Head of caudate nucleus (tissue), 42 donors: ENCODE measurements at places on chromosomes 16 and 17.

GRCh38 chr17:50547736-50548083, 736 bp downstream of the SPATA20 start:
- no peak for DNase-seq

GRCh38 chr17:82882715-82883418, 43.0 kb upstream of the ZNF750 start:
- DNase-seq: no peak

GRCh38 chr17:50157891-50158290, 7.4 kb upstream of the PPP1R9B start:
- DNase-seq: no peak

GRCh38 chr17:66663041-66663606, 171.8 kb upstream of the CACNG5 start:
- DNase-seq: no peak

DNA sequence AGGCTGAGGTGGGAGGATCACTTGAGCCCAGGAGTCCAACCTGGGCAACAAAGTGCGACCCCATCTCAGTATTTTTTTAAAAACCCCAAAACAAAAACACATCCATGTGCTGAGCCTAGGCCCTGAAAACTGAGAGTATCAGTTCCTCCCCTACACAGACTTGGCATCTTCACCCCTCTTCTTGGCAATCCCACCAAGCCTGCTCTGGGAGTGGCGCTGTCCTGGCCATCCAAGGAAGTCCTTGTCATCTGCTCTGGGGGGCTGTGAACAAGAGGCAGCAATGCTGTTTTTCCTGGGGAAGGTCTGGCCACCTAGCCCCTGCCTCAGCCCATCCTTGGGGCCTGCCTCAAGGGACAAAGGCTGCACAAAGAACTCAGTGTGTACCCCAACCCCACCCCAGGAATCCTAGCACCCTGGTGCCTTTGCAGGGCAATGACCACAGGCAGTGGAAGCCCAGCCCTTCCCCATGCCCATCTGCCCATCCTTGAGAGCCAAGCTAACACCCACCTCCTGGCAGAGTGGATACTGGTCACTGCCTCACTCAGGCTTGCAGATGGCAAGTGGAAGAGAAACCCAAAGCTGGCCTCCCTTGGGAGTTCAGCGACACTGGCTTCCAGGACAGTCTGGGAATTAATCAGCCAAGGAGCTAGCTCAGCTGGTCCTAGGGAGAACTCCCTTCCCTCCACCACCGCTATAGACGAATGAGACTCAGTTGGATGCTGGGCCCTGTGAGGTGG, 14.8 kb upstream of the GFOD2 start:
- no peak for DNase-seq

DNA sequence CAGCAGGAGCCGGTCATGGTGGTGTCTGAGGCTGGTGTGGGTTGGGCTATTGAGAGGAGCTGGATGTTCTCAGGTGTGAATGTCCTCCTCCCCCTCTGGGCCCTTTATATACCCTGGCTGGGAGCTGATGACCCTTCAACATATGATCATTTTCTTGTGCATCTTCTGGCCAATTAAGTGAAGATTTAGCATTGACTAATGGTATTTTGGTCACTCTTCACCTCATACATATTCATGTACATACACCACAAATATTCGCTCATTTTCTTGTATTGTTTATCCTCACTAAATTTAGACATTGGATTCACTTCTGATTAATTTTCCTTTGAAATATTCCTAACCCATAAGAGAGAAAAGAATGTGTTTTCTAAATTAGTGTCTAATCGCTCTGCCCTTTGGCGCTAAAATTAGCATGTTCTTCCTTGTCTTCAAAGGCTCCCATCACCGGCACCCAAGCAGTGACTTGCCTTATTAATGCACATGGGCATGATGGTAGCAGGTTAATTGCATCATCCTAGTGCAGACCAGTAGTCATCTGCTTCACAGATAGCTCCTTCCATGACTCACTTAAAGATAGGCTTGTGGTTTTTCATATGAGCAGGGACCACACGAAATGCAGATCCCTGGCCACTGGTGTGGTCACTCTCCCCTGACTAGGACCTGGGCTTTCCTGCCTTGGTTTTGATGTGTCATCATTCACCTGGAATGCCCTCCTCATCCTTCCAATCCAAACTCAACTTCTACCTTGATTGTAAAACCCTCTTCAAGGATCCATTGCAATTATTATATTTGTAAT, at the start of gene KRTAP2-4:
Gene KRTAP2-4 (minus strand): TSS at position 51 of the 796 bp plus-strand sequence. CDS start 34 bp downstream, at position 17.
- no peak for DNase-seq

- no peak for DNase-seq
Measured at GRCh38 chr16:88761143-88761534, 23.9 kb downstream of the PIEZO1 start.

DNA sequence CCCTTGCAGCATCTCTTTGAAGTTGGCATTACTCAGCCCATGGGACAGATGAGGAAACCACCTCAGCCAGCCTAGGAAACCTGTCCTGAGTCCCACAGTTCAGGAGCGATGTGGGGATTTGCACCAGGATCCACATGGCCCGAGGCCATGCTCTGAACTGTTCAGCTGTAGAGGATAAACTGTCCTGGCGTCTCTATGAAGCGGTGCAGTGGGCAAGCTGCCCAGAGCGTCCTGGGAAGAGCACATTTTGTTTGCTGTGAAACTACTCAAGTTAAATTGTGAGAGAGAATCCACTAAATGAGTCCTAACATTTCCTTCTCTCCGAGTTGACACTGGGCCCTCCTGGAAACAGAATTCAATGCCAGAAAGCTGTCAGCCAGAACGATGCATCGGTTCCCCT, 276.6 kb upstream of the TNRC6C start:
- peak; percentile 45 for DNase-seq

- DNase-seq: peak; percentile 37
Measured at GRCh38 chr16:86449446-86450095, 60.8 kb upstream of the FOXF1 start.

GRCh38 chr17:33131620-33132019, 140.0 kb downstream of the SPACA3 start:
- no peak for DNase-seq

DNA sequence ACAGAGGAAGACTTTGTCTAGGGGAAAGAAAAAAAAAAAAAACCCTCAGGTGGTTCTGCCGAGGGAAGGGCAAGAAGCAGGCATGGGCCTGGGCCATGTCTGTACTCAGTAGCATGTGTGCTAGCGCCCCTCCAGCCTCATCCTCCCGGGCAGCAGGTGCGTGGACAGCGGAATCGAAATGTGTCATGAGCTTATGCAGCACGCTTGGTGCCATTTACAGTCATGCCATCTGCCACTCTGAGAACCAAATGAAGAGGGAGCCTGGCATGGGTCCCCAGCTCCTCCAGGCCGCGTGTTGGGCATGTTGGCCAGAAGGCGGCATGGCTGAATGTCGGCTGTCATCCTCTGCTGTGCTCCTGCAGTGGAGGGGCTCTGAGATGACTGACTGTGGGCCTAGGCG, 31.4 kb downstream of the CRAMP1 start:
- no peak for DNase-seq

GRCh38 chr17:64024215-64024654, 3.8 kb upstream of the ICAM2 start:
- no peak for DNase-seq

- DNase-seq: no peak
Measured at GRCh38 chr16:50386774-50387173, 18.0 kb upstream of the BRD7 start.

DNA sequence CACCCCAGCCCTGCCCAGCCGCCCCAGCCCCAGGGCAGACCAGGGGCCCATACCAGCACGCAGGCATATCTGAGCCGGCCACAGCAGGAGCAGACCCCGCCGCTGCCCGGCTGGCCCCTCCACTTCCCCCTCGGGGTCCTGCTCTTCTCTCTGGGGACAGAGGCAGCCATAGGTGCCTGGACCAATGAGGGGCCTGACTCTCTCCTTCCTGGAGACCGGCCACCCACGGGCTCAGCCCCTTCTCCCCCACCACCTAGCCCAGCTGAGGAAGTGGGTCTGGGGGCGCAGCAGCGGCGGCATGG, 3.8 kb downstream of the TMC6 start:
- no peak for DNase-seq

DNA sequence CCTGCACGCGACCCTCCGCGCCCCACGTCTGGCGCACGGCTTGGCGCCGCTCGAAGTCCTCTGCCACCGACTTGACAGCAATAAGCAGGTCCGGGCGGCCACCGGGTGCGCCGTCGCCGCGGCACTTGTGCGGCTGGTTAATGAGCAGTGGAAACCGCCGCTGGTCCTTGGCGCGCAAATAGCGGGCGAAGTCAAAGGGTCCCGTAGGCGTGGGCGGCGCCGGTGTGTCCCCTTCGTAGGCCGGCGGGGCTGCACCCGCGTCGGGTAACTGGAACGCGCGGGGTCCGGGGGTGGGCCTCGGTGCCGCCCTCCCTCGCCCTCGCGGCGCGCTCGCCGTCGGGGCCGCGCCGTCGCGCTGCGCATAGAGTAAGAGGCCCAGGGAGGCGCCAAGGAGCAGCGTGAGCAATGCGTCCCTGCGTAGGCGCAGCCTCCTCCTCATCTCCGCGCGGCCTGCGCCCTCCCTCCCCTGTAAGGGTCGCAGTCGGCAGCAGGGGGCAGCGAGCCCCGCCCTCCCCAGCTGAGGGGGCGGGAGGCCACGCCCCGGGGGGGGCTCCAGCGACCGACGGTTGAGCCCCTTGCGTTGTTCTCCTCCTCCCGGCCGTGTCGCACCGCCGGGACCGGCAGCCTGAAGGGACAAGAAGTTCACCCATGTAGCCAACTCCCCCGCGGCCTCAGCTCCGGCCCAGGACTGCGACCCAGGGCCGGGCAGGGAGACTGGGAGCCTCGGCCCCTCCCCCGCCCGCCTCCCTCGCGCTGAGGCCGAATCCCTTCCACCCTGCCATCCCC, 558 bp downstream of the B3GNT9 start:
- no peak for DNase-seq

- DNase-seq: no peak
Measured at GRCh38 chr17:70130289-70130688, 39.0 kb upstream of the KCNJ2 start.

DNA sequence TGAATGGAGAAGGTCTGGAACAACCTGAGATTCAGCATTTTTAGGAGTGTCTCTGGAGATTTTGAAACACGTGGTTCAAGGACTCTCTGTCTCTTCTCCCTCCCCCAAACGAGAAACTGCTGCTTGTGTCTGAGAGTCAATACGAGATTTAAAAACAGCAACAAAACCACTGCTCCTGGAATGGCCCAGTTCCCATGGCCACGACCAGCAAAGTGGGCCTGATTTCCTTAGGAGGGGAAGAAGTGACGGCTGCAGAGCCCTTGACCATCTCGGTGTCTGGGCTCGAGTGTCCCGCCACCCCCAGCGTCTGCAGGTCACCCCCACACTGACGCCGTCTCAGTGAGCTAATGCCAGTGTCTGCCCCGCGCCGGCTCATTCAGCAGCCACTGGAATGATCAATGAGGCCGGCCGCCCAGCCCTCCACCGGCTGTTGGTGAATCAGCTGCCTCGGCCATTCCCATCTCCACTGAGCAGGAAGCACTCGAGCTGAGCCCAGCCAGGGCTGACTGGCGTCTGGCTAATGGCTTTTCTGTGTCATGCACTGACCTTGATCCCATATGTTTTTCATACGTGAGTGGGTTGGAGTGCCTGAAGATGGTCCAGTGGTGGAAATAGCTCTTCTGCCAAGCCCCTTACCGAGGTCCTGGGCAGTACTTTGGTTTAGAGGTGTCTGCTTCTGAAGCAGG, 151.8 kb downstream of the PITPNC1 start:
- DNase-seq: peak; percentile 86

- DNase-seq: no peak
Measured at GRCh38 chr17:76250141-76250540, 9.8 kb upstream of the RNF157 start.

GRCh38 chr16:50498431-50499155, 49.6 kb upstream of the NKD1 start:
- DNase-seq: no peak

GRCh38 chr17:7039832-7040231, 4.0 kb downstream of the SLC16A13 start:
- DNase-seq: no peak

GRCh38 chr16:54931120-54932014, 702 bp downstream of the IRX5 start:
- no peak for DNase-seq

GRCh38 chr17:47240806-47241205, 12.8 kb upstream of the ITGB3 start:
- DNase-seq: no peak

DNA sequence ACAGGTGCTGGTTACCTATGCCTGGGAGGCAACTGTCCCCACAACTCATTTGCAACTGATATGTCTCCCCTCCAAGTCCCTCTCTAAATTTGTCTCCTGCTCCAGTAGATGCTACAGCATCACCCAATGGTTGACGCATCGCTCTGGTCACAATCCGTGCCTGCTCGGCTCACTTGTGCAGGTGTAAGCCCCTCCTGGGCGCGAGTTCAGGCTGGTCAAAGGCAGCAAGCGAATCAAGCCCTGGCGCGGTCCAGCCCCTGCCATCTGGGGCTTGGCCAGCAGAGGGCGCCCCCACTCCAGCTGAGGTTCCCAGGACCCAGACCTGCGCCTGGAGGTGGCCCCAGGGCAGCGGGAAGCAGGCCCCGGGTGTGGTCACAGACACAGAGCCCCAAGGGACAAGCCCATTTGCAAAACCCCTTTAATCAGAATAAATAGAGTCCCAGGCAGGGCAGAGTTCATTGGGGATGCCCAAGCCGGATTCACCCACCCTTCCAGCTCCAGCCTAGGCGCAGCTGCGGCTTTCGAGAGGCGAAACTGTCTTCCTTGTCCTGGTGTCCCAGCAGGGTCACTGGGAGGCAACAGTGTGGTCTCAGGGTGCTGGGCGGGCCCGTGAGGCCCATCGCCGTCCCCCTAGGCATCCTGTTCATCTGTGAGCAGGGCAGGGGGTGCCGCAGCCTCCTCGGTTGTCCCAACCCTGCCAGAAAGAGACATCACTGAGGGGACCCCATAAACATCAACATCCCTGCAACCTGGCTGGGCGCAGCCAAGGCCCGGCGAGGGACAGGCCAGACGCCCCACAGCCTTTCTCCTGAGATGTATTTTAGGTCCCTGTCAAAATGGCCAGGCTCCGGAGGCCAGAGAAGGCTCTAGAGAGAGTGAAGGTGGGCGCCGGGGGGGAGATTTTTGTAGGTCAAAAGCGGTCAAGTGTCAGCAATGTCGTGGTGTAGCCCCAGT, 15.8 kb downstream of the TMC6 start:
- peak; percentile 86 for DNase-seq

DNA sequence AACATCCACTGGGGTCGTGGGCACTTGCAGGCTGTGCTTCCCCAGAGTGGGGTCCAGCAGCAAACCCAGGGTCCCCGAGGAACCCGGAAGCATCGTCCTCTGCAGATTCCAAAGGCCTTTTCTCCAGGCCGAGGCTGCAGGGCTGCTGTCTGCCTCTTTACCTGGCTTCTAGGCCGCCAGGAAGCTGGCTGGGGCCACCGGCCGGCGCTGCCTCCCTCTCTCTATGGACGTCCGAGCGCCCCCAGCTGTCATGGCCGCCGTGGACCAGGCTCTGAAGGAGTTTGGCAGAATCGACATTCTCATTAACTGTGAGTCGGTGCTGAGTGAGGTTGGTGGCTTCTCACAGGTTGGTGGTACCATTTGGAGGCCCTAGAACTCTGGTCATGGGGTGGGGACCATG, 5.6 kb downstream of the DECR2 start:
- no peak for DNase-seq
